ENCODE measurements at places on chromosomes 7 and 10.

GRCh38 chr7:111990643-111991042 lies 215.6 kb downstream of the DOCK4 start:
- no peak for DNase-seq

GRCh38 chr10:79588800-79589199 lies 21.9 kb upstream of the SFTPA1 start:
- no peak for DNase-seq

DNA sequence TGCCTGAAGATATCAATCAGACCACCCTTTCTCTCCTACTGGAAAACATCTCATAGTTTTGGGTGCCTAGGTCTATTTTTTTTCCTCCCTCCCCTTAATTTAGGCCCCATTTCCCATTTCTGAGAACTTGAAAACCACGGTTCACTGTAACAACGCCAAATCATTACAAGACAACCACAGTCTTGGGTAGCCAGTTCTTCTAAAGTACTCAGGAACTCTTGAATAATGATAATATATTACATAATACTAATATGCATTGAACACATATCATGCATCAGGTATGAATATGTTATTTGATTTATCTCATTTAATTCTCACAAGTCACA lies 185.1 kb upstream of the ADO start:
- no peak for DNase-seq

DNA sequence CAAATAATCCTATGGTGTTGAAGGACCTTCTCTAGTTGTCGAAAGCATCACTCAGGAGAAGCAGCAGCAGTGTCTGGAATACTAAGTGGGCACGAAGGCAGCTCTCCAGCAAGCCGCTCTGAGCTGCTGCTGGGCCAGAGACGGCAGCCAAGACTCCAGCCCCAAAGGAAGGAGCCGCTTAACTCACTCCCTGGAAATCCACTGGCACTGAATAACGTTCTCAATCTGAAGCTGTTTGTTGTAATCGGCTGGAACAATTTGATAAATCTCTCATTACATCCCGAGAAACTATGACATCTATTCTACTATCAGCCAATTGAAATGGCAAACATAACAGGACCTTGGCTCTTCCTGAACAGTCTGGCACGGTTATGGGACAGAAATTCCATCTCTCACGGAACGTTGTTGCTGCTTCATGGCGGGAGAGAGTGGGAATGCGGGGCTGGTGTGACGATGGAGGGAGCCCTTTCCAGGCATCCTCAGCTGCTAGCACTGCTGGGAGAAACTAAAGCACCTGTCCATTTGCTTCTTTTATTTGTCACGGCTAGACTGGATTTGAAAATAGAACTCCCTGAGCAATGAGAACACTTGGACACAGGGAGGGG lies 331.5 kb upstream of the RNF32 start:
- no peak for DNase-seq

GRCh38 chr10:91925022-91925320 lies 1.4 kb downstream of the BTAF1 start:
- no peak for DNase-seq

- DNase-seq: no peak
These were observed 19.7 kb upstream of the FKBP9 start for GRCh38 chr7:32937344-32938174.

- DNase-seq: no peak
These were observed 11.4 kb downstream of the ZSWIM8 start for GRCh38 chr10:73796766-73797165.

- DNase-seq: no peak
These were observed 81.5 kb downstream of the SRPK2 start for GRCh38 chr7:105307163-105307672.

DNA sequence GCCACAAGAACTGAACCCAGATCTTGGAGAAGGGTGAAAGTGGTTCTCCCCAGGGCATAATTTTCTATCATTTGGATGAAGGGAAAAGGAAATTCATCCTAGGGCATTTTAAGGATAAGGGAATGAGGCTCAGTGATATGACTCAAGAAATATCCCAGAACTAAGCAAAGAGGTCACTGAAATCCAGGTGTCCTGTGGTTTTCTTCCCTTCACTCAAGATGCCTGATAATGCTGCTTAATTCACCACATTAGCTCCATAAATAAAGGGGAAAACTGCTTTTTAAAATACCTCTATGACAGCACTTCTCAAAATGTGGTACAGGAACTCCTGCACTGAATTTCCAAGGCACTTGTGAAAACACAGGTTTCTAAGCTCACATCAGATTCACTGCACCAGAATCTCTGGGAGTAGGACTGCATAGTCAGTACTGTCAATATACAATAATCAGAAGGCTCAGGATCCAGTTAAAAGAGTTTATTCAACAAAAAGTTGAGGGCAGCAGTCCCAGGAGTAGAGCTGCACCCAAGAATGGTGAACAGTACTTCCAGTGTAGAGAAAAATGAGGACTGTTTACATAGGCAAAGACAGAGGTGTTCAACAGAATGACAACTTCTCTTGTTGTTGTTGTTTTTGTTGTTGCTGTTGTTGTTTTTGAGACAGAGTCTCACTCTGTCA lies 2.9 kb downstream of the IFIT3 start:
- DNase-seq: no peak

Measured in GM13976 (cell line).